ENCODE measurements at places on chromosomes 12 and 14.

GRCh38 chr12:62552906-62553556, 86.4 kb downstream of the MON2 start:
- DNase-seq, result no peak

GRCh38 chr14:67365476-67365875, 5.3 kb downstream of the EIF2S1 start:
- no peak for DNase-seq

DNA sequence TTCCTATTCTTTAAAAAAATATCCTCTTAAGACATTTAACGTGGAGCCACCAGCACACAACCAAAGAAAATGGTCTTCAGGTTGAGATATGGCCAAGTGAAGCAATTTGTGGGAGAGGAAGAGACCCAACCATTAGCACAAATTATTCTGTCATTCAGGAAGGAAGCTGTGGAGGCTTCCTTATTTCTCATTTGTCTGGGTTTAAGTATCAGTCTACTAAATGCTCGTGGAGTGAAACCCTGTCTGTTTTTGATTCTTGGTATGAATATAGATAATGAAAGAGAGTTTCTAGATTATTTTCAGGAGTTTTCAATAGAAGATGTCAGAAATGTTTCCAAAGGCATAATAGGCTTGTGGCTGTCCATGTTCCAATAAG, 125.1 kb downstream of the GPR65 start:
- DNase-seq, result no peak

DNA sequence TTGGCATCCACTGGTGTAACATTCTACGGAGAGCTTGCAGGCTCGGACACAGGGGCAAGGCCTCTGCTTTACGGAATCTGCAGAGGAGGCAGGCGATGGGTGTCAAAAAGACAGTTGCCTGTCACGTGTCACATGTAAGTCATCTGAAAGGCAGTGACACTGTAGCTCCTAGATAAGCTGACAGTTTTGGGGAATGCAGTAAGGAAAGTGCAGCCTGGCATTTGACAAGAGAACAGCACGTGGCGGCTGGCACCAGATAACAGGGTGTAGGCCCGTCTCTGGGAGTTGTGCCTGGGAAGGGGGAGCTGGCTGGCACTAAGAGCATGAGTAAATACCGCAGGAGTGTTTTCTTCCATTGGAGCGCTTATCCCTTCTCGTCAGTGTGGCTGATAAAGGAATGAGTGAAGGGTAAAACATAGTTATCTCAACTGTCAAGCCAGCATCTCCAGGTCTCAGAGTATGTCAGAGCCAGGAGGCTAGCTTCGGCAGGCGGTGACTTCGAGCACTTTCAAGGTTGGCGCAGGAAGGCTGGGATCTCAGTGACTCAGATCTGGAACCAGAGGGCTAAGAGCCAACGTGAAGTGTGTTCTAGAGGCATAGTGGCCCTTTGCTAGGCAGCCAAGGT, 26.1 kb downstream of the ADCK1 start:
- DNase-seq, result no peak

- DNase-seq, result no peak
Observed at GRCh38 chr12:46556819-46557524, 184.4 kb upstream of the SLC38A2 start.
